ENCODE measurements at places on chromosomes 1 and 21. TPM values are rescaled to one million over a fixed set of nuclear protein-coding genes. Genes with fewer than 3 reads are reported as not detected.

DNA sequence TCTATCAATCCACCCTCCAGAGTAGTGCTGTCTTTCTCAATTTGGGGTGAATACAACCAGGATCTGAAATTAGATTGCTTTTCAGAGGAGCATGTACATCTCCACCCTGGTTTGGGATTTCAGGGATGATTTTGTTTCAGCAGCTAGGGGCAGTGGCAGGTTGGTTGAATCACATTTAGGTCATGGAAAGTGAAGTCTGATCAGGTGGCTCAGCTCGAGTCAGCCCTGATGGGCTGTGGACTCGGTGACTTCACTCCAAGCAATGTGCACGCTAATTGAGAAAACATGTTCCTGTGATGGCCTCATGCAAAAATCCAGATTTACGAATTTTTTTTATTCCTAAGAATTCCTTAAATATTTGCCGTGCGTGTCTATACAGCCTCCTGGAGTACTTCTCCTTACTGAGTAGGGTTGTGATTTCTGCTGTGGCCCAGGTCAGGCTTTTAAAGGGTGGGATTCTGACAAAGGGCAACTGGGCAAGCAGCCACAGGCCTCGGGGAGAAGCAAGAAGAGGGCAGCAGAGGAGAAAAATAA lies 7.5 kb downstream of the NGF start:
- DNase-seq: peak; percentile 98

DNA sequence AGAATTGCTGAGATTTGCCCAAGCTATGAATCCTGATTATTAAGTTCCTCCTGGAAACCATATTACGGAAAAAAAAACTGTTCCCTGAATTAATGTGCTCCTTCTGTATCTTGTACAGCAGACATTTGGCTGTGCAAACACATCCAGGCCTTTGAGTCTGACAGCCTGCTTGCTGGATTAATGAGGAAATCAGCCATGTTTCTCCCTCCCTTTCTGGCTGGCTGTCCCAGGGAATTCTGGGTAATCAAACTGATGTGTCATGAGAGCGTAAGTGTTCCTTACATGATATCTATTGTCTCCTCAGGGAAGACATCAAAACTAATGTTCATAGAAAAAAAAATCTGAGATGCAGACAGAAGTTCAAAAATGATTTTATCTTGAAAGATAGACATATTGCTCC lies 18.8 kb downstream of the PGBD5 start:
- DNase-seq: no peak

DNA sequence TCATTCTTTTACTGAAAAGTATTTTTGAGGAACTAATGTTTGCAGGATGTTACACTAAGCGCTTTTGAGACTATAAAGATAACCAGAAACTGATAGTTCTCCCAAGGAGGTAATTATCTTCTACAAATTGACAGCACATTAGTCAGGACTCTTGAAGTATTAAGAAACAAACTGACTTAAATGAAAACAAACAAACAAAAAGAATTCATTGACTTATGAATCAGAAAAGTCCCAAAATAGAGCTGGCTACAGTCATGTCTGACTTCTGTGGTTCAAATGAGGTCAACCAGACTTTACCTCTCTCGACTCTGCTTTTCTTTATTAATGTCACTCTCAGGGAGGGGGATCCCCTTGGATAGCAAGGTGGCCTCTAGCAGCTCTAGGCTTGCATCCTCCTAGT lies 296.8 kb downstream of the TPR start:
- peak; percentile 28 for DNase-seq

DNA sequence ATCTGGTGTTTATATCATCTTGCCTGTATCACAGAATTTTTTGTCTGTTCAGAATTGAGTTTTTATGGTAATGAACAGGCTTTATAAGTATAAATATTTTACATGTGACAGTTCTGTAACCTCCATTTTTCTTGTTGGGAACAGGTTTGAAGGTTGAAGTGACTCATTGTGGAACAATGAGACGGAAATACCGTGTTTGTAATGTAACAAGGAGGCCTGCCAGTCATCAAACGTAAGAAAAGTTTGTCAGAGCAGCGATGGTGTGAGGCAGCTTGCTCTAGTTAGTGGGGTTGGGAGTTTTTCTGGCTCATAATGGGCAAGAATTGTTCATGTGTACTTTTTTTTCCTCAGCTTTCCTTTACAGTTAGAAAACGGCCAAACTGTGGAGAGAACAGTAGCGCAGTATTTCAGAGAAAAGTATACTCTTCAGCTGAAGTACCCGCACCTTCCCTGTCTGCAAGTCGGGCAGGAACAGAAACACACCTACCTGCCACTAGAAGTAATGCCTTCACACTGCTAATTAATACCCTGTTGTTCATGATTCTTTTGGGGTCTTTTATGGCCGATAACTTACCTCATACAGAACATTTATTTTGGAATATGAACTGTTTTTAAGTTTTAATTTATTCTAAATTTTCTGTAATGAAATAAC lies 75.2 kb upstream of the TEKT2 start:
- DNase-seq: no peak

- DNase-seq: no peak
Observed at GRCh38 chr1:99282536-99282935, 18.2 kb downstream of the PLPPR4 start.

- no peak for DNase-seq
Observed at GRCh38 chr21:29194342-29194741, 63.9 kb downstream of the MAP3K7CL start.

- peak; percentile 32 for DNase-seq
Observed at GRCh38 chr1:85240174-85240601, 19.3 kb downstream of the C1orf52 start.

- DNase-seq: peak; percentile 37
Observed at GRCh38 chr1:210407207-210407886, 78.6 kb downstream of the HHAT start.

DNA sequence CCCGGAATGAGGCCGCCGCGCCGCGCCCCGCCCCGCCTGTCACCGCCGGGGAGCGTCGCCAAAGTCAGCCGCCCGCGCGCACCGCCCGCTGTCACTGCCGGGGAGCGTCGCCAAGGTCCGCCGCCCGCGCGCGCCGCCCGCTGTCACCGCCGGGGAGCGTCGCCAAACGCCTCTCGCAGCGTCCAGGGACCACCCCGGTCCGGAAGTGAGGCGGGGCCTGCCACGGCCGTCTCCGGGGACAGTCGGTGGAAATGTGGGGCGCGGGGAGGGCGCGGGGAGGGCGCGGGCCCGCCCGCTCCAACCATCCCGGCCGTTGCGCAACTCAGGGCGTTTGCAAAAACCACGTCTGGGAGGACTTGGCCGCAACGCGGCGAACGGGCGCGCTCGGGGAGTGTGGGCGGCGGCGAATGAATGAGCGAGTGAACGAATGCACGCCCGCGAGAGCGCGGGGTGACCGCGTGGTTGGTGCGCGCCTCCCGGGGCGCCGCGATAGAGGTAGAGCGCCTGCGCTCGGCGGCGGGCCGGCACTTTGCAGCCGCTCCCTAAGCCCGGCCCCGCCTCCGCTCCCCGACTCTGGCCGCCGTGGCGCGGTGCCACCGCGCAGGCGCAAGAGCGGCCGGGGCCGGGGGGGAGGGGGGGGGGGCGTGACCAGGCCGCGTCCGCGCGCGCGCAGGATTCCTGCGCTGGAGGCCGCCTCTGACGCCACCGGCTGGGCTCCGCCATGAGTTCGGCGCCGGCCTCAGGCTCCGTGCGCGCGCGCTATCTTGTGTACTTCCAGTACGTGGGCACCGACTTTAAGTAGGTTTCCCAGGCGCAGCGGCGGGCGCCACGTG lies at the start of the genes ACAP3 and PUSL1:
Gene ACAP3, minus strand, starts transcription at position 8 of the 833 bp plus-strand sequence. CDS start 115 bp downstream, outside the sequence.
Gene PUSL1, plus strand, starts transcription at position 675 of the 833 bp plus-strand sequence. Its CDS starts 47 bp downstream, at position 722.
- DNase-seq: peak; percentile 92

- DNase-seq: no peak
Observed at GRCh38 chr1:162470216-162470615, 27.4 kb upstream of the UHMK1 start.

DNA sequence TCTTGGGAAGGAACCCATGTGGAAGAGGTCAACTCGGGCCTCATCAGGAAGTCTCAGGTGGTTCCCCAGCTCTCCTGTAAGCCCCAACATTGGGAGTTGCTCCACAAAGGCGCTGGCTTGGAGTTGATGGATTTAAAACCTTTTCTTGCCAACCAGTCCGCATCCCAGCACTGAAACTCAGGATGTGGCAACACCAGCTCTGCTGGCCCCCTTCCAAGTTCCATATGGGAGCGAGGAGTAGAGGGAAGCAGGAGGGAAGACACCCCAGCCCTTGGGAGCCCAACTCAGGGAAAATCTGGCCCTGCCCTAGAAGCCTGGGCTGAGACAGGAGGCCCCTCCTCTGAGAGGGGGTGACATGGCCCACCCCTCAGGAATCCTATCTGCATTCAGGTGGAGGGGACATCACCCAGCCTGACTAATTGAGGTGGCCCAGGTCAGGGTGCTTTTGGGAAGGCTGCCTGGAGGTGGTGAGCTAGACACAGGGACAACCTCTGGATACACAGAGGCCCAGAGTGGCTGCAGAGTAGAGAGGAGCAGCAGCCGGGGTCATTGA lies 33.1 kb upstream of the DMBX1 start:
- no peak for DNase-seq

DNA sequence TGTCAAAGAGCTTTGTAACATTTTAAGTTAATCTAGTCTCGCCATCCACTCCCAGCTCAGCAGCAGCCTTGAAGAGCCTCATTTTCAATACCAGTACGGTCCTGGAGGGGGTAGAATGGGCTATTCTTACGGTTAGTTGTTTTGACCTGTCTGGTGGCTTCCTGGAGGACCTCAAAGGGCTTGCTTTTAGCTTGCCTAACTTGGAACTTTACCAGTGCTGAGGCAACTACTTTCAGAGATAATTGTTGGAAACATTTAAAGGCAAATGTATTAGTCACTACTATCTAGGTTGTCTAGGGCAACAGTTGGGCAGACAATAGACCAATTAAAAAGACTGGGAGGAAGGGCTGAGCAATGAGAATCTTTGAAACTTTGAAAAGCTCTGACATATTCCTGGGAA lies 56.0 kb downstream of the TTLL7 start:
- DNase-seq: peak; percentile 20

DNA sequence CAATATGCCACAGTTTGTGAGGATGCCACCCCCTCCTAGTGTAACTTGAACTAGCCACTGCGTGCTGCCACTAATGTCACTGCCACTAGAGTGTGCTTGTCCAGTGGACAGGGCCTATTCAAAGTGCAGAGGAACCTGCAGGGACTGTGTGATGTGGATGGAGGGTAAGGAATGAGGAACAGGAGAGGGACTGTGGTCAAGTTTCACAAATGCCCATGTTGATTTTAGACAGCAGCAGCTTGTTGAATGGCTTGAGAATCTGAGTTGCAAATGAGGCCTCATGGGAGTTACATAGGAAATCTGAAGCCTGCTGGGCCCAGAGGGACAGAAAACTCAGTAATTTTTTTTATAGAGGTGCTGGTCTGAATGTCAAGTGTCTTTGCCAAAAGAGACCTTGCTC lies 112.3 kb downstream of the HHAT start:
- no peak for DNase-seq

- DNase-seq: no peak
Observed at GRCh38 chr1:46317323-46317722, 13.8 kb downstream of the UQCRH start.

DNA sequence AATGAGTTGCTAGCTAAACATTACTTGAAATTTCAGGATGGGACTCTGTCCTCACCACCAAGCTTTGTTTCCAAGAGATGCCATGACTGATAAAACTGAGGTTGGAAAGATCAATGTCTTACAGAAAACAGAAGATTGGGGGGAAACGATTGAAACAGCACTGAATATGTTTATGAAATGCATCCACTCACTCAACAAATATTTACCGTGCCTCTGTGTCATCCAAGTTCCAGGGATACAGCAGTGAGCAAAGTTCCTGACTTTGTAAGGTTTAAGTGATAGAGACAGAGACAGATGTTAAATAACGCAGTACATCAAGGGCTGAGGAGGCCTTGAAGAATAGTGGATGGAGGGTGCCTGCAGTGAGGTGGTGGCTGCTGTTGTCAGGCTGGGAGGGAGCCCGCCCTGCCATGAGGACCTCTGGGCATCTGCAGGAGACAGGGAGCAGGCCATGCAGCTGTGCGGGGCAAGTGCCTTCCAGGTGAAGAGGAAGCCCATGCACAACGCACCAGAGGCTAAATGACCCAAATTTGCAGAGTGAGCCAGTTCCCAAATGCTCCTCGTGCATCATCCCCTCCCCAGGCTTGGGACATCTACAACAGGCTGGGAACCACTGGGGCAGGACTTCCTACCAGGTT lies 108.0 kb downstream of the HLCS start:
- DNase-seq: peak; percentile 23

DNA sequence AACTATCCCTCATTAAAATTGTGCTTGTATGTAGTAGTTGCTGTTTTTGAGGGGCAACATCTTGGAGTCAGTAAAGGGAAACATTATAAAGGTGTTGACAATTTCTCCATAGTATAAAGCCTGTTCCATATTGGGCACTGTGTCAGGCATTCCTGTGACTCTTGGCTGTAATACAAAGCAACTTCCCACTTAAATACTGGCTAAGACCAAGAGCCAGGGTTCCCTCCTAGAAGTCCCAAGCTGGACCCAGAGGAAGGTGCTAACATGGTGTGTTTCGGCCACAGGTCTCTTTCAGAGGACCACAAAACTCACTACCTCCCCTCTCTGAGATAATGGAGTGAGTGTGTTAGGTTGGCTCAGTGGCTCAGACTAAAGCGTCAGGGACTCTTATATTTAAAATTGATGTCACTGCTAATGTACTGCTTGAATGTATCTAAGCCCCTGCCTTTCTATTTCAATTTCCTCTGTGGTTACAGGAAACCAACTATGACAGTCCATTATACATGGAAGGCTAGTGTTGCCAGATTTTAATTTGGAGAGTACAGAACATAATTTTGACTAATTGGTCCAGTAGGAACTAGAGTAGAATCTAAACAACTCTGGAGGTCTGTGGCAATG lies 74.7 kb upstream of the RGL1 start:
- DNase-seq: no peak

DNA sequence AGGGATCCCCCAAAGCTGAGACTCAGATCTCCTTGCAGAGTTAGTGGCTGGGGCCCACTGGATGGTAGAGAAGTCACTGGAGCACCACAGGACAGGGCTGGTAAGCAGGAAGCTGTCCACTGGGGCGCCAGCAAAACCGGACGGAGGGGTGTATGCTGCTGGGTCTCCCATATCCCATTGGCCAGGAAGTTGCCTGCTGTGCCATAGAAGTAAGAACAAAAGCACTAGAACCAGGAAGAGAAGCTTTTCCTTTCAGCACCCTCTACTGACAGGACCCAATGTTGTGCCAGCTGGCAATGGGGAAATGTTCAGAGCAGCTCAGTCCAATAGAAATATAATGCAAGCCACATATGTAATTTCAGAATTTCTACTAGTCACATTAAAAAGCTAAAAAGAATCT lies 146.6 kb downstream of the SPATA46 start:
- DNase-seq: no peak

- no peak for DNase-seq
Observed at GRCh38 chr1:169495046-169495775, 9.5 kb upstream of the SLC19A2 start.

The SMIM1 gene
- 1.7 TPM for total RNA-seq

The ALG6 gene
- total RNA-seq: 7.0 TPM

The RUNX1 gene
- 58.0 TPM for total RNA-seq

The TIPRL gene
- 41.0 TPM for total RNA-seq

Data from HFFc6 (cell line).